ENCODE measurements at places on chromosomes 7 and 10. TPM values are rescaled to one million over a fixed set of nuclear protein-coding genes. Genes with fewer than 3 reads are reported as not detected.

The PCDH15 gene
- polyA plus RNA-seq = not detected

The GIMAP5 gene
- polyA plus RNA-seq = not detected

The SLC35G1 gene
- polyA plus RNA-seq = 2.6 TPM

The PLAC9 gene
- polyA plus RNA-seq = 12.2 TPM

The AMZ1 gene
- polyA plus RNA-seq = 2.7 TPM

The STRIP2 gene
- polyA plus RNA-seq = 1.8 TPM

The ADAM8 gene
- 0.90 TPM for polyA plus RNA-seq

The SCART1 gene
- 2.1 TPM for polyA plus RNA-seq

The LUC7L2 gene
- polyA plus RNA-seq = 31.8 TPM

Measured in IMR-90 (cell line).